ENCODE measurements at places on chromosomes 11 and 22.

GRCh38 chr11:67268081-67268961 is 2.0 kb downstream of the GRK2 start:
- DNase-seq = no peak

GRCh38 chr11:60914633-60915247 is 782 bp downstream of the TMEM109 start:
- DNase-seq = no peak

GRCh38 chr11:4064278-4064955 is 30.2 kb upstream of the RRM1 start:
- no peak for DNase-seq

- DNase-seq = no peak
These were observed 61.1 kb downstream of the ARHGAP42 start for GRCh38 chr11:100748153-100748552.

GRCh38 chr11:36304351-36304750 is 8.3 kb downstream of the PRR5L start:
- no peak for DNase-seq

DNA sequence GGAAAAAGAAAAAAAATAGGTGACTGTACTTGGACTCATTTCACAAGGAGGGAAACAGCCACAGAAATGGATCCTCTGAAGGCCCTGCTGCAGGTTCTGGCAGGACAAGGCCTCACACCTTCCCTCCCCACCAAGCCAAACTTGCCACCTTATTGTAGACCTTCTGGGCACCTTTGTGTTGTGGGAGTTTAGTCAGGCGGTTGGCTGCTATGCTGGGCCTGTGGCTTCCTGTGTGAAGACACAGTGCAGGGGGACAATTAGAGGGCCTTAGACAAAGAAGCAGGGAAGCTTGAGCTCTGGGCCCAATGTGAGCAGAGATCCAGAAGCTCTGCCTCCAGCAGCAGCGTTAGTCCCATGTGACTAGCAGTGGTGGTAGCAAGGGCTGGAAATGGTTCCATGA is 4.2 kb downstream of the RAB1B start:
- no peak for DNase-seq

GRCh38 chr11:125315079-125315740 is 150.7 kb downstream of the PKNOX2 start:
- peak; percentile 79 for DNase-seq

DNA sequence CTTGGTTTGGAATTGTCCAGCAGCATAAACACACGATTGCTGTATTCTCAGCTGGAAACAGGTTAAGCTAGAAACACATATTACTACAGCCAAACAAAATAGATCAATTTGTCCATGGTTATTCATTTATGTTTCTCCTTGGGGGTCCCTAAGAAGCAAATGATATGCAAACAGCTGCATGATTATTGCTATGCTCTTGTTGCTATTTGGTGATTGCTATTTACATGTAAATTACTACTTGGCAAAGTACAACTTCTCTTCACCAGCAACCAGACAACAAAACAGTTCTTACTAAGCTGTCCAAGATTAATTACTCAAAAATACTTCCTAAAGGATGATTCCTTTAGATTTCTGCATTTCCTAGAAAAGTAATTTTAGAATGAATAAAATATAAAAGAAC is 567.9 kb upstream of the ARHGAP42 start:
- DNase-seq = no peak

DNA sequence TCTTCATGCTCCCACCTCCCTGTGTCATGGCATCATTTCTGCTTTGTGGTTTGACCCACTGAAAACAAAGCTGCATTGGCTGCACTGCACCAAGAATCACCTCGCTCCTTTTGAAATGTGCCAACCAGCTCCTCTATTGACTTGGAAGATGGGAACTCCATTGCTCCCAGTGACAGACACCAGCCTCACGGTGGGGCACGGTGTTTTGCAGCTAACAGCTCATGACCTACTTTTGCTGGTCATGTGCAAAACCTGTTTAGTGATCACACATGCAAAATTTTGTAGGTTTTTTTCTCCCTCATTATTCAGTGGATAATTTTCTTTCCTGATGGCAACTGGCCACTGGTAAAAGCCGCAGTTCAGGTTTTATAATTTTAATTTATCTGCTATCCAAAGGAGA is 36.8 kb downstream of the ARFGAP2 start:
- DNase-seq = no peak

GRCh38 chr11:72764503-72764902 is 12.3 kb upstream of the ARAP1 start:
- DNase-seq = no peak

DNA sequence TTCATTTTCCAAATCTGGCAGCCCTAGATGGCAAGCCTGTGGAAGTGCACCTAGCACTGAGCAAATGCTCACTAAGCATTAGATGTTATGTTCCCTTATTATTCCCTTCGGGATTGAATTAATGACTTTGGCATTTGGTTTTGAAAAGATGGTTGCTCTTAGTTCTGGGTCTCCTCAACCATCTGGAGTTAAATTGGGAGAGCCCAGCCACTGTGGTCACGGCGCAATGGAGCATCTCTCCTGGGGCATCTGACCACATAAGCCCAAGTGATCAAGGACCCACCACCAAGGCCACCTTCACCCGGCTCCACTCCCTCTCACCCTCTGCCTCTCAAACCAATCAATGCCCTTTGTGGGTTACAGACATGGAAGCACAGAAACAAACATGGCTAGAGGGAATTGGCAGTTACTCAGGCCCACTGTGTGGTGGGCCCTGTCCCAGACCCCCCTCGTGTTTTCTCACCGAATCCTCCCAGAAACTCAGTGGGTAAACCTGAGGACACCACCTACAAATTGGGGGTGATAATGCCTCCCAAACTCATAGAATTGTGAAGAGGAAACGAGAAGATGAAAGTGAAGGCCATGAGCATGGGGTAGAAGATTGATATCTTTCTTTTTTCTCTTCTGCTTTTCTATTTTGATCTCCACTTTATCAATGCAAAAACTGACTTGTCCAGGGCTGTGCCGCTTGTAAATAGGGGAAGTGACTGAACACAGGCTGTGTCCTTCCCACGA is 52.2 kb downstream of the IRAG1 start:
- DNase-seq = no peak

DNA sequence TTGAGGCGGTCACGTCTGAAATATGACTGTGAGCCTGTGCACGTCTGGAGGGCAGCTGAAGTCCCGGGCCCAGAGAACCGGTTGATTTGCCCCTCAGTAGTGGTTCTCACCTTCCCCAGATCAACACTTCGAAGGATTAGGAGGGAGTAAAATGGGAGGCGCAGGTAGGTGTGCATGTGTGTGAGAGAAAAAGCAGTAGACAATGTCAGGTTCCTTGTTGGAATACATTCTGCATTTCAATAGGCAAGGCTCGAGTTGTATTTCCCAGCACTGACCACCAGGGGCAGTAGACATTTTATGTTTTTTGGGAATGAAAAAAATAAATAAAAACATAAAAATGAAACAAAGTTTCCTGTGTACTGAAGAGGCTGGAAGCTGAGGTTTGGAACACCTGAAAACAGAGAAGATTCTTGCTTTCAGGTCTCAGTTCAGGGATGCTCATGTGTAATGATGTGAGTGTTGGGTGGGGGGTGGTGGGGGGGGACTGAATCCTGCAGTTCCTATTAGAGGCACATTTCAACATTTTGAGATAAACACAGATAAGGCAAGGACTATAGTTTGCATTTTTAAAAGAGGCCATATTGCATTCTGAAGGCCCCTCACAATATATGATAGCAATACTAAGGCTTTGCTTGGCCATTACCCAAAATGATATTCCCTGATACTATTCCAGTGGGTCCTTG is 333.9 kb downstream of the CADM1 start:
- no peak for DNase-seq

DNA sequence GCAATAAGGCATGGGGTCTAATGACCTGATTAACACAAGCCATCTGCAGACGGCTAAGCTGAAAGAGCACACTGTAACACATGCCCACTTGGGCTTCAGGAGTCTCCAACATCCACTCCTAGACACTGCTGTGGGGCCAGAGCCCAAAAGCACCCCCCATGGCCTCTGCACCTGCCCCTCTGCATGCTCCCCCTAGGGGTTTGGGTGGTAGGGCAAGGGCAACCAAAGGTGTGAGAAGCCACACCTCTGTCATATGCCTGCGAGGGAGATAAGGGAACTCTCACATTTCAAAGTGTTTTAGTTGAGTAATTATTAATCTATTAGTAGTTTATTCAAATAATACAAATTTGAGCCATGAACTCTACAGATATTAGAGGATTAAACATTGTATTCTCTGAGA is 30.8 kb downstream of the CTSC start:
- DNase-seq = no peak

DNA sequence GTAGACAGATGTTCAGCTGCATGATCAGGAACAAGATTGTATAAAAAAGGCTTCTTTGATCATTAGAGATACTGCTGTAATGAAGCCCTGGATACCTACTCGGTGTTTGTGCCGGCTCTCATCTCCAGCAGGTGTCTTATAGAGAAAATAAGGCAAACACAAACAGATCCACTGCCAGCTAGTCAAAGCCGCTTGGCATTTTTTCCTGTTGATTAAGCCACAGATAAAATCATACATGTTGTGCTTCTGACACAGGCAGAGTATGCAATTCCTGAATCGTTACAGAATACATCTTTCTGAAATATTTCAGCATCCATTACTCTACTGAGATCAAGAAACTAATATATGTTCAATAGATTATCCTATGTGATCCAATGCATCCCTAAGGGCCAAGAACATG is 206.9 kb downstream of the CADM1 start:
- no peak for DNase-seq

GRCh38 chr22:20186183-20186870 is 35.5 kb upstream of the CCDC188 start:
- no peak for DNase-seq

- no peak for DNase-seq
These were observed 3.4 kb upstream of the ADAMTS8 start for GRCh38 chr11:130431801-130432200.

DNA sequence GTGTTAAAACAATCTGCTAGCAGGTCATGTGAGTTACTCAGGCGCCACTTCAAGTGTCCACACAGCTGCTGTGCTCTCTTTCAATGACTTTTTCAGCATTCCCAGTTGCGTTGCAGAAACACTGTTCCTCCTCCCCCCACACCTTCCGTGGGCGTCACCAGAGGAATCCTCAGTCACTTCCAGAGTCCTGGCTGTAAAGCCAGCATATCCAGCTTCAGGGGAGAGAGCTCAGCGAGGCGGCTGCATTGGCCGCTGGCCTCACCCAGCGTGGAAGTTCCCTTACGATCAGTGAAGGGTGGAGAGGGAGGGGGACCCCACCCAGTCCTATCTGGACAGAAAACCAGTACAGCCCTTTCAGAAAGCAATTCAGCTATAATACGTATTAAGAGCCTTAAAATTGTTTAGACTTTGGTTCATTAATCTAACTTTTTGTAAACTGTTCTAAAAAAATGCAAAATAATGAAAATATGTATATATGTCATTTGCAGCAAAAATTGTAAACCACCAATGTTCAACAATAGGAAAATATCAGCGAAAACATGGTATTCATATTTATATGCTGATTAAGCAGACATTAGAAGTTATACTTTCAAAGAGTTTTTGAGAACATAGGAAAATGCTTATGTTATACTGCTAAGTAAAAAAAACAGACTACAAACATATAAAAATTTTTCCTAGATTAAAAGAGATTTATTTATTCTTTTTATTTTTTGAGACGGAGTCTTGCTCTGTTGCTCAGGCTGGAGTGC is 2.8 kb upstream of the ANO9 start:
- peak; percentile 40 for DNase-seq

- DNase-seq = no peak
These were observed 36.6 kb downstream of the SLC25A17 start for GRCh38 chr22:40782521-40782920.

DNA sequence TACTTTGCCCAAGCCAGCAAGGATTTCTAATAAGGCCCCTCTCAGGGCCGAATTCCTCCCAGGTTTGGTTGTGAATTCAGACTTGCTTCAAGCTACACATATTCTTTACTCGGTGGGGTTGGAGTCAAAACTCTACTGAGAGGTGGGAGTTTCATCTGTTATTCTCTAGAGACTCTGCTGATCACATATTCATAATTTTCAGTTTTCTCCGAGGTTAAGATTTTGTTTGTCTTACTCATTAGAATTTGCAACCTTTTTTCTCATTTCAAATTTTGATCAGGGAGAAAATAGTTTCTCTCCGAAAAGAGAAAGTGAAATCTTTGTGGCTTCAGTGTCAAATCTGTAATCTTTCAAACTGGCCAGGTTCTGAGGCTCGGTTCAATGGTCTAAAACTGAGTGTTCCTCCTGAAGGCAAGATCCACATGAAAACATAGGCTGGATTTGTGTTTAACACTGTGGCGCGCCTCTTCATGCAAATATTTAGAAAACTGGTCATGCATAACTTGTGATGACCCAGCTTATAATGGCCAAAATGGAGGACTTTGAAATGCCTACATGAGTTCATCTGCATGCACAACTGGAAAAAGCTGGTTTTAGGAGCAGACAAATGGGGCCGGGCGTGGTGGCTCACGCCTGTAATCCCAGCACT is 21.5 kb upstream of the GSTP1 start:
- no peak for DNase-seq

DNA sequence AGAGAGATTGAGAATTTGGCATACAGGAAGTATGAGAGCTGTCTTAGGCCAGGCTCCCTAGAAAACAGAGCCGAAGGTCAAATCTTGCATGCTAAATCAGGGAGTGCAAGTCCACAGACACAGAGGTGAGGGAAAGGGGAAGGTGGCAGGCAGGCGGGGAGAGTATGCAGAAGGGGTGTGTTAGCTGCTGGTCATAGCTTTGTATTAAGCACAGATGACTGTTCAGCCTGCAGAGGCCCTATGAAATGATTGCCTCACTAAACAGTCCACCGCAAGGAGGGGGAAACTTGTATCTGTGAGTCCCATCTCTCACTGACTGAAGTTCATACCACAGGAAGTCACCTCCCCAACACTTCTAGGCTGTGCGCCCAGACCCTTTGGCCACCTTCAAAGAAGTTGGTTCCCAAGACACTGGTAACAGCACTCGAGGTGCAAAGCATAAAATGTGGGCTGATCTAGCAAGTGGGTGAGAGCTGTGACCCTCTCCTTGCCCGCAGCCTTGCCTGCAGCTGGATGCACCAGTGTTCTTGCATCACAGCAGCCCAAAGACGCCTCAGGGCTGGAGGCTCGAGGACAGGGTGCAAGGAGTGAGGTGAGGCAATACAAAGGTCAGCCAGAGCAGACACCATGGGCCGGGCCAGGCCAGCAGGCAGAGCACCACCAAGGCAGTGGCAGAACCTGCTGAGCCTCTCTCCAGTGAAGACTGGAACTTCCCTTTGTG is 115.3 kb upstream of the TBCEL start:
- DNase-seq = no peak

- DNase-seq = peak; percentile 78
These were observed 293.8 kb downstream of the BRD1 start for GRCh38 chr22:49533886-49534285.

DNA sequence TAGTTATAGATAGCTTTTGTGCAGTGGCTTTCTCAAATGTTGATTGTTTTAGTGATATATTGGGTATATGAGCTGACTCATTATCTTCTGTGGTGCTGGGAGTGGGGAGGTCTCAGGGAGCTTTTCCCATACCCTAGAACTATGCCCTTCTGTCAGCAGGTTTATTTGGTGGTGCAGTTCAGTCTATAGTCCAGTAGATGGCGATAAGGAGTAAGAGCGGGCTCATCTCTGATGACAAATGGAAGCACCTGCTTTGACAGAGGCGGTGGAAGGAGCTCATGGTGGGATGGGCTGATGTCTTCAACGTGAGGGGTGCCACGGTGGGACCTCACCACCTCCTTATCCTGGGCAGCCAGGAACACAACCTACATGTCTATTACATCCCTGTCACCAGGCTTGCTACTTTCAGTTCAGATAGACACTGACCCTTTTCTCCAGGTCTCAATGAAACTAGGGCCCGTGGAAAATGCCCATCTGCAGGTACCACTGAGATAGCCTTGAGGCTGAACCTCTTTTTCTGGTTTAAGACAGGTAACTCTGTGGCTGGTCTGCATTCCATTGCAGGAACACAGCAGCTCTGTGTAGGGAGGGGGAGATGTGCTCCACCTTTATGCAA is 13.0 kb upstream of the OR6A2 start:
- no peak for DNase-seq
